GM18507 (cell line): ENCODE measurements at places on chromosomes 6 and 20.

DNA sequence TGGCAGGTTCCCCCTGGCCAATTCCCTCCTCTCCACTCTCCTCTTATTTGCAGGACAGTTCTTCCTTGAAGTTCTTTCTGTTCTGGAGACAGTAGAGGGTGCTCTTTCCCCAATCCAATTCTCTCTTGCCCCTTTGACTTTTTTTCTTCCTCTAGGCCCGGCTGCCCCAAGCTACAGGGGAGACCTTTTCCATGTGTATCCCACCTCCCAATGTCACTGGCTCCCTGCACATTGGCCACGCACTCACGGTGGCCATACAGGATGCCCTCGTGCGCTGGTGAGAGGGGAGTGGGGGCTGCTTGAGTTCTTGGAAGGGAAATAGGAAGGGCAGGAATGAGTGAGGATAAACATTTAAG lies 1.5 kb downstream of the VARS2 start:
- peak; percentile 42 for DNase-seq

GRCh38 chr6:111552958-111553357 lies 52.7 kb downstream of the TRAF3IP2 start:
- DNase-seq, result no peak

DNA sequence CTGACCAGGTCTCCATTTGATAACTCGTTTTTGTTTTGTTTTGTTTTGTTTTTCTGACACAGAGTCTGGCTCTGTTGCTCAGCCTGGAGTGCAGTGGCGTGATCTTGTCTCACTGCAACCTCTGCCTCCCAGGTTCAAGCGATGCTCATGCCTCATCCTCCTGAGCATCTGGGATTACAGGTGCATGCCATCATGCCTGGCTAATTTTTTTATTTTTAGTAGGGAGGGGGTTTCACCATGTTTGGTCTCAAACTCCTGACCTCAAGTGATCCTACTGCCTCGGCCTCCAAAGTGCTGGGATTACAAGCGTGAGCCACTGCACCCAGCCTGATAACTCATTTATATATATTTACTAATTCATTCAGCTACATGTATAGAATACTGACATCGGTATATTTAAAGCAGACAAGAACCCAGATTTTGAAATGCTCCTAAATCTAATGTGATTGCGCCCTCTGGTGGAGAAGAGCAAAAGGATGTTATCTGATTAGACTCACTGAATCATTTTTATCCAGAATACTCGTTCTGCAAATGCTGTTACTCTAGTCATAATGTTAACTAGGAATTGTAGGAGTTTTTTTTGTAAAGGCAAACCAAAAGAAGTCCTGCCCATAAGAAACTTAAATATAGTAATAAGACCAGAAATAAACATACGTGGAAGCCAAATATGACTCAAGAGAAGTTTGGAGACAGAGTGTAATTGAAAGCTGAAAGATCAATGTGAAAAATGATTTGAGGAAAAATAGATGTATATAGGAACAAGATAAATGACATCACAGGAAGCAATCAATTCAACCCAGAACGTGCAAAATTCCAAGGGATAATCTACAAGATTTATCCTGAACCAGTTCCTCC lies 5.3 kb upstream of the COL12A1 start:
- no peak for DNase-seq

DNA sequence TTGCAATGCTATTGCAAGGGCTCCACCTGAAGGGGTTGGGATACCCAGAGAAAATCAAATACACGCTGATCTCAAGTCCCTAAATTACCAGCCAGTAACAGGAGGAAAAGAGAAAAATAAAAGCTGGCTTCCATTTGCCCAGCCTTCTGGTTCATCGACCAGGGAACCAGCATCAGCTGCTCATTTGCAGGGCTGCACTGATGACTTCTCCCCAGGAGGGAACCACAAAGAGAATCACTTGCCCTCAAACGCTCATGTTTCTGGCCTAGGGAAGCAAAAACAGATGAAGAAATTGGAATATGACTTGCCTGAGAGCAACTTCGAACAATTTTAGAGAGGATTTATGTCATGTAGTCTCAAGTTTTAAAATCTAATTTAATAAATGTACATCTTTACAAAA lies 119.7 kb downstream of the SH3BGRL2 start:
- no peak for DNase-seq

GRCh38 chr6:168090706-168091105 lies 11.7 kb upstream of the FRMD1 start:
- no peak for DNase-seq

DNA sequence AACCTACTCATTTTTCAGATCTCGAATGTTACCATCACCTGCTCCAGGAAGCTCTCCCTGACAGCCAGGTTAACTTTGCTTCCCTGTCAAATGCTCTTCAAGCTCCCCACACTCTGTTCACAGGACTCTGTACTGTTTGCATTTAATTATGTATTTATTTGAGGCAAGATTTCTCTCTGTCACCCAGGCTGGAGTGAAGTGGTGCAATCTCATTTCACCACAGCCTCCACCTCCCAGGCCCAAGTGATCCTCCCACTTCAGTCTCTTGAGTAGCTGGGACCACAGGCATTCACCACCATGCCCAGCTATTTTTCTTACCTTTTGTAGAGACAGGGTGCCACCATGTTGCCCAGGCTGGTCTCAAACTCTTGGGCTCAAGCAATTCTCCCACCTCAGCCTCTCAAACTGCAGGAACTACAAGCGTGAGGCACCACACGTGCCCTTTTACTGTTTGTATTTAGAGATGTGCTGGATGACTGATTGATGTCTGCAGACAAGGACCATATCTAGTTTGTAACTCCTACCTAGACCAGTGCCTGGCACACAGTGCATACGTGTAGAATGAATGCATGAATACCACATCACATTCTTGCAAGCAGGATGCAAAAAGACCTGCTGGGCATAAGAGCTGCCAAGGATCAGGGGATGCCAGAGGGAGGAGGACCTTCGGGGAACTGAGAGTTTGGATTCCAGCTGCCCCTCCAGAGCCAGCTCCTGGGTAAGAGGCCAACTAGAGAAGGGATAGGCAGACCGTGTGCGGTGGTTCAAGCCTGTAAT lies 15.6 kb upstream of the CBFA2T2 start:
- DNase-seq, result no peak

DNA sequence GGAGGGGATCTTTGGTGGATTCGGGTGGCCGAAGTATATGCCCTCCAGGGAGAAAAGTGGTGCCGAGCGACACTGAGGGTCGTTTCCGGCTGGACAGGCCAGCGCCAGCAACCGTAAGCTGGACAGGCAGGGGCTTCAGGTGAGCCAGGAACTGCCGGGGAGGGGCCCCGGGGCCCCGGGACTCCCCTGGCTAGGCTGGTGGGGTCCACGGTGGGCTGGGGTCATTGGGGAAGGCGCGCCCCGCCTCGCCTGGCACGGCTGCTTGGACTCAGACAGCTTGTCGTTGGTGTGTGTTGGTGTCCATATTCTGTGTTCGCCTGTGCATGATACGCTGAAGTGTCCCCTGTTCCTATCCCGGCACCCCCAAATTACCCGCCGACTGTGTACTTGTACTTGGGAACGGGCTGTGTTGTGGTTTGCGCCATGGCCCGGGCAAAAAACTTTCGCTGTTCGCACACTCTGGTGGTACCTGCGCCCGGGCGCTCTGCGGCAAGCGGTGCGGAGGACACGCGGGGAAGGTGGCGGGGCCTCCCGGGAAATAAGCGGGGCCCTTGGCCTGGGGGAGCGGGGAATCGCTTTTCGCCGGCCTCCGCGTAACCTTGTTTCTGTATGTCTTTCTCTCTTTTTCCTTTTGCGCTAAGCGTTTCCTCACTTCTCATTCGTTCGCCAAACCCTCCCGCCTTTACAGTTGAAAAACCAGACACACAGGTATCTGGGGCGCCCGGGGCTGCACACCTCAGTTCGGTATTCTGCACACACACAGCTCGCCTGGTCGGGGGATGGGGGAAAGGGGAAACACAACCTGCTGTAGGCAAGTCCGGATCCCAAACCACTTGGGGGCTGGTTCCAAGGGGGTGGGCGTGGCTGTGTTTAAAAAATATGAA lies 3.2 kb downstream of the GNAS start:
- no peak for DNase-seq

DNA sequence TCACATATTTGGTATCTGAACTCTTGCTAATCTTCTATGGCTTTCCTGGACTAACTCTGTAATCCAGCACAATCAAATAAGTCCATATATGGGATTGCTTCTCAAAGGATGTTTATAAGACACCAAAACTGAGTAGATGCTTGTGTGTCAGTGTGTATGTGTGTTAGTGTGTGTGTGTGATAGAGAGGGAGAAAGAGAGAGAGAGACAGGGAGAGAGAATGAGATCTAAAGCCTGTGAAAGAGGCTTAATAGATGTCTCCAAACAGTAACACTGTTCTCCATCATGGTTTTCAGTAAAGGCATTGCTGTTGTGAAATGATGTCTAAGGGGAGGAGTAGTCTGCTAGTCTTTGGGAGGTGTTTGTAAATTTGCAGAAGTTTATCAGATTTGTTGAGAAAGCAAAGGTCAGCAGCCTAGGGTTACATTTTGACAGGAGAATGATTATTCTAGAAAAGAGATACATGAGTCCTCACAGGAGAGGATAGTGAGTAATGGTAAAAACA lies 73.9 kb upstream of the MLIP start:
- DNase-seq, result no peak

DNA sequence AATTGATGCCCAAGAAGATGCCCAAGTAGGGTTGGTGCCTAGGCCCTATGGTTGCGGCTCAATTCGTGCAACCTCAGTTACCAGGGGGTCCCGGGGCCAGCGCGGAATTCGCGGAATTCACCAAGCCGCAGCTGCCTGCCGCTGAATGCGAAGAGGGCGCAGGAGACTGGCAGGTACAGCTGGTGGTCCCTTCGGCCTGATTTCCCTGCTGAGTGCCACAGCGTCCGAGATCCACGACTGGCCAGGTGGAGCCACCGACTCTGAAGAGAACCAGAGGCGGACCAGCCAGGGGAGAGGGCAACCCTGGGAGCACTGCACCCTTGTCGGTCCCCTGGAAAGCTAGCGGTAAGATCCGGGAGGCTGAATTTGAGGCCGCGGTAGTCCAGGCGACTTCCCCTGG lies 6.8 kb upstream of the TFAP2D start:
- no peak for DNase-seq

- DNase-seq, result no peak
Observed at GRCh38 chr20:32481311-32482142, 103.6 kb downstream of the NOL4L start.

GRCh38 chr6:166927240-166927934 lies 29.0 kb downstream of the RNASET2 start:
- no peak for DNase-seq

- DNase-seq, result no peak
Observed at GRCh38 chr20:56722042-56722441, 92.9 kb downstream of the TFAP2C start.

DNA sequence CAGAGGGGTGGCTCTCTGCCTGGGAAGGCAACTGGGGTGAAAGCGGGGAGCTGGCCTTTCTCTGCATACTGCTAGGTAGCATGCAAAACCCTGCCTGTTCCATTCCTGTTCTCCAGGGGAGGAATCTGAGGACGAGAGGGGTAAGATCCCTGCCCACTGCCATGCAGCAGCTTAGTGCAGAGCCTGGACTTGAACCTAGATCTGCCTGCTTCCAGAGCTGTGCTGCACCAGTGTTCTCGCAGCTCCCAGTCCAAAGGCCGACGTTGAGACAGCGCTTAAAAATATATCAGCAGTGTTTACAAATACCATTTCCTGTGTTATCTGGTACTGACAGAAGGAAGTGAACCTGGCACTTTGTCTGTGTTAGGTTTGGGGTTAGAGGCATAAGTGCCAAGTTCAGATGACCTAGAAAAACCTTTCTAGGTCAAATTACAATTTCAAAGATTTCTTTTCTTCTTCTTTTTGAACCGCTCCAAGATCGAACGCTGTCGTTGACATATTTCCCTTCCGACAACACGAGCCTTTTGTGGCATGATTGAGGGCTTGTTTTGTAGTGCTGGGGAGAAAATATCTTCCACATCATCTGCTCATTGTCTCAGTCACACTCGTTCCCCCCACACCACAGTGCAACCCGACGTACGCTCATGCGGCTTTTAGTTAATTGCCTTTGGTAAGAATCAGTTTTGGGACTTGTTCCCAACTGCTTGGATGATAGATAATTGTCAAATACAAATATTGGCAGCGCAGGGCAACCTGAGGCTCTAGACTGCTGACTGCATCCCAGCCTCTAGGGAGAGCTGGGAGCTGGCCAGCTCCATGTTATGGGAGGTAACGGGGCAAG lies 44.6 kb downstream of the TOX2 start:
- DNase-seq, result no peak

- DNase-seq, result no peak
Observed at GRCh38 chr20:54469952-54470351, 5.4 kb upstream of the DOK5 start.

- no peak for DNase-seq
Observed at GRCh38 chr20:62303340-62304226, 786 bp downstream of the ADRM1 start.

- no peak for DNase-seq
Observed at GRCh38 chr20:43748274-43748673, 21.5 kb upstream of the GTSF1L start.

- no peak for DNase-seq
Observed at GRCh38 chr6:3367630-3368029, 89.2 kb downstream of the SLC22A23 start.

GRCh38 chr6:64815718-64816117 lies 891.3 kb downstream of the EYS start:
- DNase-seq, result no peak

GRCh38 chr20:16555754-16556153 lies 17.5 kb downstream of the KIF16B start:
- DNase-seq, result no peak

GRCh38 chr6:124694139-124694705 lies 268.0 kb upstream of the RNF217 start:
- DNase-seq, result no peak

DNA sequence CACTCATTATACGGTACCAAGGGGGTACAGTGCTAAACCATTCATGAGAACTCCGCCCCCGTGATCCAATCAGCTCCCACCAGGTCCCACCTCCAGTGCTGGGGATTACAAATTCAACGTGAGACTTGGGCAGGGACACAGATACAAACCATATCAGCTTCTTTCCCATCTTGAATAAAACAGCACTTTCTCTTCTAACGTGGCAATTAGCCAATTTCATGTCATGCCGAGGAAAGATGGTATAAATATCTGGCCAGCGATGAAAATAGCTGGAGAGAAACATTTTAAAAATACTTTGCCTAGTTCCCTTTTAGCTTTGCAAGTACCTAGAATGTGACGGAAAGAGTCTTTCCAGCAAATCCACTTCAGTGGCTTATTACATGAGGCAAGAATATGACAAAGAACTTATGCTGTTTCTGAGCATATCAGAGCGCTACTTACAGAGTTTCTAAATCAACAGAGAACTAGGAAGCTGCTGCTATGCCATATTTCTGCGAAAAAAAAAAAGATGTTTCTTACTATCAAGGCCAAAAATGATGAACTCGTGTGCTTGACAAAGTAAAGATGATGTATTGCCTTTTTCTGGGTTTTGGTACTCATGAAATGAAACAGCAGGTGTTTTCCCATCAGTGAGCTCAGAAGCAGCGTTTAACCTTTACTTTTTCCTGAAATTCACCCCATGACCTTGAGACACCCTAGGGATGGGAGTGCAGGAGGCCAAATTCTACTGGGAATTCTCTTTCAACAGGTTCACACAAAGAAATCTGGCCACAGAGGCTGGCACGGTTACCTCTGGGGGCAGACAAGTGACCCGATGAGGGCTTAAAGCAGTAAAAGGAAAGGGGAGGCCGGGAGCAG lies 37.9 kb downstream of the AGPAT4 start:
- DNase-seq, result no peak
